ENCODE measurements at places on chromosomes 12 and 14.

DNA sequence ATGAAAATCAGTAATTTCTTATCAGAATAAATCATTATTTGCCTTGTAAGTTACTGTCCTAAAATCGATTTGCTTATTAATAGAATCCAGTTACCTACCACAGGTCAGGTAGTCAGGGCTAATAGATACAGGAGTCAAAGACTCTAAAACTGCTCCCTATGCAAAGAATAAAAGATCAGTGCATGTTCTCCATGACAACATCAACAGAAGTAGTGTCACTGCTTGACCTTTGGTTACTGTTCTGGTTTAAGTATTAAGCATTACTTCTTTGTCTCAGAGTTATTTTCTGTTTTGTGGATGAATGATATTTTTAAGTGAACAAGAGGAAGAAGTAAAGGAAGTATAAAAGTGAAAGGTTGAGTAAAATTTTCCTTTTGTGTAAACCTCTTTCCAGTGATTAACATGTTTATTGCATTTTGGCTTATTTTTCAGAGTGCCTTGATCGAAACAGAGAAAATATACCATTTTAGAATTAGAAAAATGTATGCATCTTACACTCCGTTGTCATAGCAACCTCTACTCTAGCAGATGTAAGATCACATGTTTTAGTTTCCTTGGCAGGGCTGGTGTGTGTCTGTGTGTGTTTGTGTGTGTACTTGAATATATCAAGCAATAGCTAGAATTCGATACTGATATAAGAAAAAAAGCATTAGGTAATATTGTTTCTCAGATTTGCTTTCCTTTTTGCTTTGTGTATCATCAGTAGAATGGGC, 44.7 kb downstream of the ABCD2 start:
- no peak for DNase-seq

DNA sequence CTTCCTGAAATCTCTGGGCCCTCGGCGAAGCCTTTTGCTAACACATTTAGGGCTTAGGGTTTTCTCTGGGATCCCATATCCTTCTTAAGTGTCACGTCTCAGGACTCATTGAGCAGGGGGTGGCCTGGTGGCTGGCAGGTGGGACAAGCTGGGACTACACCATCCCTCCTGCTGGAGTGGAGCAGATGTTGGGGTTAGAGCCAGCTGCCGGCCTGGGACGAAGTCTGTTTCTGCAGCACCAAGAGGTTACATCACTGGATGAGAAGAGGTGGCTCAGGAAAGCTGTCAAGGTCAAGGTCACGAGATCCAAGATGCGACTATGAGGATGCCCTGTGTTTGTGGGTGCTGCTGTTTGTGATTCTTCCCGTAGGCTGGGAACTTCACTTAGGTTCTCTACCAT, 16.3 kb downstream of the SMCO2 start:
- no peak for DNase-seq

DNA sequence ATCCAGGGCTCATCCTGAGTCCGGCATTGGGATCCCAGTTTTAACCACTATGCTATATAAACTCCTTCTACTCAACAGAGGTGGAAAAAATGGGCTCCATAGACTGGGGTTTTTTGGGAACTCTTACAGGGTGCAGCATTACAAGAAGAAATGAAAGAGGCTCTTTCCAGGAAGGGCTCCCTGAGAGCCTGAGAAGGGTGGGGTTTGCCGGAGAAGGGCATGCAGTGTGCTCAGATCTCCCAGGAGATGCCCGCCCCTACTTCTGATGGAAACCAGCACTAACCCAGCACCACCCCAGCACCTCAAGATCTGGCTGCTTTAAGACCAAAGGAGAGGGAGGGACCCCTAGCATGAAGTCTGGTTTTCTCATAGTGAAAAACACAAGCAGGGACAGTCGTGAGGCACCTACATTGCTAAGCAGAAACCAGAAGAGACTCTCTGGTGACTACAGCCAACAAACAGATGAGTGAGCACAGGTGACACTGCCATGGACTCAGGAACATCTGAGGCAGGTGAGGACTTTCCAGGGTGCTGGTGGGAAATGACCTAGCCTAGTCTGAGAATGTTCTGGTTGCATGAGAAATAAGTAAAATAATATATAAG, 43.9 kb upstream of the HSP90B1 start:
- DNase-seq = no peak

GRCh38 chr12:68280240-68280639, 26.8 kb upstream of the IL22 start:
- no peak for DNase-seq

GRCh38 chr12:112685321-112685720, 106.2 kb upstream of the RPH3A start:
- no peak for DNase-seq

DNA sequence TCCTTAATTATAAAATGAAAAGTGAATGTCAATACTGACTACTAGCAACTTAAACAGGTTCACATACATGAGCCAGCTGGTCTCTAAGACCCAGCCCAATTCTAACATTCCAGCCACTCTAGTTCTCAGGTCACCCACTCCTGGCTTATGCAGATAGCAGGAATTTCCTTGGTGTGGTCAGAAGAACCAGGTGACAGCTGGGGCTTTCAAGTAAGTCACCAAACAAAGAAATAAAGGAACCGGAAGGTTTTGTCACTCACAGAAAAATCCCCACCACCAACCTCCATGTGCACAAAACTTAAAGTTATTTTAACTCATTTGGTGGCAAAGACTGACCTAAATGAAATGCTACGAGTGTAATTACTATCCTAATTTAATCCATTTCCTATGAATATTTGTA, 129.6 kb upstream of the CDKN3 start:
- no peak for DNase-seq

GRCh38 chr12:1309613-1310012, 284.8 kb downstream of the FBXL14 start:
- DNase-seq = no peak

- no peak for DNase-seq
Measured at GRCh38 chr14:20550926-20551325, 9.9 kb downstream of the RNASE9 start.

DNA sequence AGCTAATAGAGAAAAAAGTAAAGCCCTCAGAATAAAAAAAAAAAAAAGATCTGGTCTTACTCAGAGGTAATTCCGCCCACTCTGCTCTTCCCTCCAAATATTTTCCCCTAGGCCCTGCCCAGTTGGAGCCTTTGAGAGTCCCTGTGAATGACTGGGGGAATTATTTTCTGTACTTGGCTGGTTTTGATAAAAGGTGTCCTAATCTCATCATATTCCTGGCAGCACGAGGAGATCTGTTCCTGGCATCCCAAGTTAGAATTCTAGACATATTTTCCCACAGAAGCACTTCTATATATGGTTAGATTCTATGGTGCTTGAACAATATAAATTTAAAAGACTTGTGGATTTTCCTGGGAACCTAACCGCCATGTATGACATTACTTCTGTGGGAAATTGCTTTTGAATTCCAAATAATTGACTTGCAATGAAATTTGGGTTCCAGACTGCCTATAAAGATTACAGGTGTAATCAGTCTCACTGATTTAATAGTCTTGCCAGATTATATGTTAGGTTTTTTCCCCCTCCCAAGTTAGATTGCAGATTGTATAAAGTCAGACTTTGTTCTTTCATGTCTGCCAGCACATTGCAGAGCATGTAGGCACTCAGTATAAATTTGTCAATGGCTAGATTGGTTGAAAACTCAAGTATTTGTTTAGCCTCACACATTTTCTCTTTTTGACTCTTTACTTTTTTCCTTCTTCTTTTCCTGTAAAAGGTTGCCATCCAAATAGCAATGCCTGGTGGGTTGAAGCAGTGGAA, 12.3 kb downstream of the GPX2 start:
- DNase-seq = no peak

GRCh38 chr12:27733052-27733656, 22.5 kb downstream of the MRPS35 start:
- DNase-seq = no peak

GRCh38 chr12:91633734-91634357, 451.2 kb upstream of the DCN start:
- DNase-seq = no peak

GRCh38 chr12:32893043-32893442, 3.5 kb downstream of the PKP2 start:
- DNase-seq = no peak

DNA sequence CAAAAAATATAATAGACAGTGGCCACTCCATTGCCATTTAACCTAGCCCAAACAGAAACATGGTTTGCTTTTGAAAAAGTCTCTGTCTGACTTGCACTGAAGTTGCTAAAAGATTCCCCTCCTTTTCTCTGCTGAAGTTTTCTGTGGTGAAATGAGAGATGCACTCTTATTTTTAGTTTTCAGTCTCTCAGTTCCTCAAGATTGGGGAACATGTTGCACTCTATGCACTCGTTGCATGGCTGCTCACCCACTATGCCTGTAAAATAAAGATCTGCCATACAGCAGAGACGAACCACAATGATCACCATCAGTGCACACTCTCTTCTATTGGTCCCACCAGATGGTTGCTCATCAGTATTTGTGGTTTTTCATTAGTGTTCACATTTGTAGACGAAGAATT, 13.1 kb upstream of the DAAM1 start:
- no peak for DNase-seq

DNA sequence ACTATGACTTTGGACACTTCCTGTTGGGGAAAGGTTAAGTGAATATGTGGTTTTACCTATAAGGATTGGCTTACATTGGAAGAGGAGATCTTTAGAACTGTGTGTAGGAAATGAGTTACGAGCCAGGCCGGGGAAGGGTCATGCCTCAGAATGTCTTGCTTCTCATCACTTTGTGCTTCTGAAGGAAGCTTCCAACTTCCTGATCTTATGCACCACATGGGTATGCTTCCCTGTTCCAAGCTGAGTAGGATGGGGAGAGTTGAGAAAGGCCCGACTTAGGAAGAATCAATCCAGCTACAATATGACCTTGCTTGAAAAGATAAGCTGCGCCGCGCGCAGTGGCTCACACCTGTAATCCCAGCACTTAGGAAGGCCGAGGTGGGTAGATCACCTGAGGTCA, 59.9 kb downstream of the STXBP6 start:
- DNase-seq = no peak

DNA sequence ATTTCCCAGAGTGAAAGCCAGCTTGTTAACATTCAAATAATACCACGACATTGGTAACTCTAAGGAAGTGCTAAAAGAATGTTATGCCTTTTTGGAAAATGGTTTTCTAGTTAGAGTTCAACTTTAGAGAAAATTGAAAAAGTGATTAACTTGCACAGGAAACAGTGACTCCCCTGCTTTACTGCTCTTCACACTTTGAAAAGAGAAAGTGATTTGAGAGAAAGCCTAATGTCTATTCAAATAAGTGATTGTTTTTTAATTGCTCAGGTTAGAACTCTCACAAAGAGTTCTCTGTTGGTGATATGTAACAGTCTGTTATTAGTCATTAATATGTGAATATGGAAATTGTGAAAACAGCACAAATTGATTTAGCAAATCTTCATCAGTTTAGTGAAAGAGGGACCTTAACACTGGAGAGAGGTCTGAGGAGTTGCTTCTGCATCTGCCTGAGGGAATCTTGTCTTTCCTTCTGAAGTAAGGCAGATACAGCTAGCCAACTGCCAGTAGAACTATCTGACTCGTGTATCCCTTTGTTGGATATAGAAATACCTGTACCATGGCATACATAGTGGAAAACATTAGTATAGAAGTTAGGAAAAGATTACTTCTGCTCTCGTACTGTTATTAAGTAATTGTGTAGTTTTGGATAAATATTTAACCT, 25.5 kb downstream of the ATF7IP start:
- no peak for DNase-seq

- no peak for DNase-seq
Measured at GRCh38 chr12:27107986-27108385, 25.6 kb upstream of the C12orf71 start.

DNA sequence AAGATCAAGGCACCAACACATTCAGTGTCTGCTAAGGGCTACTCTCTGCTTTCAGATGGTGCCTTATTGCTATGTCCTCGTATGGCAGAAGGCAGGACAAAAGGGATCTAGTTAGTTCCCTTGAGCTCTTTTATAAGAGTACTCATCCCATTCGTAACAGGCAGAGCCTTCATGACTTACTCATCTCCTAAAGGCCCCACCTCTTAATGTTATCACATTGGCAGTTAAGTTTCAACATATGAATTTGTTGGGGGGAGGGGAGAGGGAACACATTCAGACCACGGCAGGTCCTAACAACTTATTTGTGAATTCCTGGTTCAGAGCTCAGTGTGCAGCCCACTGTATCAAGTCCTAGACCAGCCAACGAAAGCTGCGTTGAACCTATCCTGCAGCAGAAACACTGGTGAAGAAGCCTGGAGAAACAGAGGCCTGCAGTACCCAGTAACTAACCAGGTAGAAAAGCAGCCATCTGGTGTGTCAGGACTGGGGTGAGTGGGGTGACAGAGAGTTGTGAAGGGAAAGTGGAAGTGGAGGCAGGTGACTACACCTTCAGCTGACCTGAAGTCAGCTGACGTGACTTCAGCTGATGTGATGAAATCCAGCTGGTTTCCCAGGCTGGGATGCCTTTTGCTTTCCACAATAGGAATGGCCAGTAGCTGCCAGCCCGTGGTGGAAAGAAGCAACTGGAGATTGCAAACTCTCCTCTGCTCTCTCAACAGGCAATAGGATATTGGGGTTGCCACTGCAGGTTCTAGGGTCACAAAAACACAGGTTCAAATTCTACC, 101.6 kb upstream of the PLXNC1 start:
- DNase-seq = no peak

DNA sequence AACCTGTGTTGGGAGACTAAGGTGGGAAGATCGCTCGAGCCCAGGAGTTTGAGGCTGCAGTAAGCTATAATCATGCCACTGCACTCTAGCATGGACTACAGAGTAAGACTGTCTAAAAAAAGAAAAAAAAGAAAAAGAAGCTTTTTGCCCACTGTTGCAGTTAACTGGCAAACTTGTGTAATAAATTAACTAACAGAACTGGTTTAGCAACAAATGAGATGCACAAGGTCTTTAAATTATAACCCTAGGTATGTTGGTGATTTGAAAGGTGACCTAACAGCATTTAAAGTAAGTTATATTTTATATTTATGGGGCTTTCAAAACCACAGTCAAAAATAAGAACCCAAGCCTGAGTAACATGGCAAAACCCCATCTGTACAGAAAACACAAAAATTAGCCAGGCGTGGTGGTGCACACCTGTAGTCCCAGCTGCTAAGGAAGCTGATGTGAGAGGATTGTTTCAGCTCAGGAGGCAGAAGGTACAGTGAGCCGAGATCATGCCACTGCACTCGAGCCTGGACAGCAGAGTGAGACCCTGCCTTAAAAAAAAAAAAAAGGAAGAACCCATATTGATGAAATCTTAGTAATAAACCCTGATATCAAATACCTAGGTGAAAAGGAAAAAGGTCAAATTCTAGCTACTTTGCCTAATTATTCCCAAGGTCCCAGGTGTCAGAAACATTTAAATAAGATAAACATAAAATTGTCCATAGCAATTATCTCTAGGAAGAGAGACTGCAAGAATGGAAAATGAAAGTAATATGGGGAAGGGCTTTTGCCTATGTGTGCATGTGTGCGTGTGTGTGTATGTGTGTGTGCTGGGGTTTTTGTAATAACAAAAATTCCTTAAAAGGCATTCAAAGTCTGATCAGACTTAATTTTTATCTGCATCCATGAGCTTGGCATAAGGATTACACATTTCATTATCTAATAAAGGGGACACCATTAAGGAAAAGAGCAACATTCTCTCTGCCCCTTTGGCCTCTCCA, 15.4 kb downstream of the SYNE2 start:
- DNase-seq = no peak

- no peak for DNase-seq
Measured at GRCh38 chr14:106044949-106045596, 518.7 kb downstream of the TMEM121 start.

Data from progenitor cell of endocrine pancreas (in vitro differentiated cells).